NCI-H774 (cell line): ENCODE measurements at places on chromosomes 5 and 9.

GRCh38 chr5:10310066-10310779, 2.5 kb upstream of the CMBL start:
- no peak for DNase-seq

DNA sequence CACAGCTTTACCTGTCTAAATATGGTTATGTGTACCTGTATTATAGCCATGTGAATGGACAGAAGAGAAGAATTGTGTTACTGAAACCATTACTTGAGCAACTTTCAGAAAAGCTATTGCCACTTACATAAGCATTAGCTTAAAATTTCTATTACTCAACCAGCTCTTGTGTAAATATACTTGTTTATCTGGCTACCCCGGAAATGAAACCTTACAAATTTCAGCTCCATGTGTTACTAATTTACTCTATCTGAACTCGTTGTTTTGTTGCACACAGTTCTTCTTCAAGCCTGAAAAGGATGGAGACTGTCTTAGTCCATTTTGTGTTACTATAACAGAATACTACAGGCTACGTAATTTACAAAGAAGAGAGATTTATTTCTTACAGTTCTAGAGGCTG, 22.5 kb upstream of the ADAMTSL1 start:
- DNase-seq: no peak

DNA sequence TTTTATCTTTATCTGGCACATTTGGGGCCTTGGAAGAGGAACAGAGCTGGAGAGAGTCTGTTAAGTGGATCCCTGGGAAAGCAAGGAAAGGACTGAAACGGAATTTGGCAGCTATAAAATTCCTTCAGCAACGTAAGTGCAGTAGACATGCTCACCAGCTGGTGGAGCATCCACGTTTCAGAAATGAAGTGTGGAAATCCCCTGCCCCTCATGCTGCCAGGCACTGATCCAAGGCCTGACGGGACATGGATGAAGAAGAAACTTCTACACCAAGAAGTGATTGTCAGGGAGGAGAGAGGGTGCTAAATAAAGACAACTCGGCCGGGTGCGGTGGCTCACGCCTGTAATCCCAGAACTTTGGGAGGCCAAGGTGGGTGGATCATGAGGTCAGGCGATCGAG, 209.3 kb downstream of the ROR2 start:
- DNase-seq: no peak

GRCh38 chr5:81247441-81247972, 14.4 kb downstream of the CKMT2 start:
- DNase-seq: no peak

GRCh38 chr9:114989600-114990410, 59.4 kb upstream of the TNFSF8 start:
- no peak for DNase-seq

- no peak for DNase-seq
These were observed 100.4 kb downstream of the LURAP1L start for GRCh38 chr9:12875191-12875590.

DNA sequence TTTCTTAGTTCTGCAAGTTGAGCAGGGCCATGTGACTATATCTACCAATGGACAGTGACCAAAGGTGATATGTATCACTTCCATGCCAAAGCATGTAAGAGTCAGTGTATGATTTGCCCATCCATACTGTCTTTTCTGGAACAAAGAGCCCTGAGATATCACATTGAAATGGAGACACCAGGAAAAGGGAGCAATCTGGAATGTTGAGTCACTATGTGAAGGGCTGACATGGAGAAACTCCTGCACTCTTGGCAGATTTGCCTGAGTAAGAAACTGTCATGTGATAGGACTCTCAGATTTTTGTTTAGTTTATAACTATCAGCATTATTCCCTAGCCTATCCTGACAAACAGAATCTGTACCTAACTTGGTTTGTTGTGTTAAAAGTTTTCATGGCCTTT, 29.8 kb upstream of the TMEM161B start:
- DNase-seq: no peak

DNA sequence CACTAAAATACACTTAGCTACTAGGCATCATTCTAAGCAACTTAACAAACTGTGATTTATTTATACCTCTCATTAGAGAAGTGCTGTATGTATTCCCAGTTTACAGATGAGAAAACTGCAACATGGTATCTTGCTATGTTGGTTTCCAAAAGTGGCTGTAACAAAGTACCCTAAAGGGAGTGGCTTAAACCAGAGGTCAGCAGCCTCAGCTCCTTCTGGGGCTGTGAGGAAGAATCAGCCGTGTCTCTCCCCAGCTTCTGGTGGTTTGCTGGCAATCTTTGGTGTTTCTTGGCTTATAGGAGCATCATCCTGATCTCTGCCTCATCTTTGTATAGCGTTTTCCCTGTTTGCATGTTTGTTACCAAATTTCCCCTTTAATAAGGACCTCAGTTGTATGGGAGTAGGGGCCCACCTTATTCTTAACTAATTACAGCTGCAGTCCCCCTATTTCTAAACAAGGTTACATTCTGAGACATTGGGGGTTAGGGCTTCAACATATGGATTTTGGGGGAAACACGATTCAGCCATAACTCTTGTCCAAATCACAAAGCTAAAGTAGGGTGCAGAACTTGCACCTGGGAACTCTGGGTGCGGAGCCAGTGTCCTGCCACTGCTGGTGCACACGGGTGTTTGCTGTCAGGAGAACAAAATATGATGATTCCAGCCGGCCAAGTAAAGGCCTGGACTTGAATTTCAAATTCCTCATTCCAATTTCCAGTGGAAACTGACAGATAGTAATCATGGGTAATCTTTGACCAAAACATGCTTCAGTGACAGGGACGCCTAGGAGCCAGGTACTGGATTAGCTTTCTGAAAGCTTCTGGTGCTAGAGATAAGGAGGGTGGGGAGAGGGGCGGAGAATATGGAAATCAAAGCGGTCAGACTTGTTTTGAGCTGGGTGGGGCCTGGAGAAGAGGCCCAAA, 43.3 kb downstream of the RAI14 start:
- no peak for DNase-seq

- no peak for DNase-seq
These were observed 124.2 kb downstream of the TLE1 start for GRCh38 chr9:81565144-81565543.
